ENCODE measurements at places on chromosomes 1 and 21.

- no peak for DNase-seq
These were observed 15.4 kb upstream of the GUCA2B start for GRCh38 chr1:42137766-42138165.

GRCh38 chr1:203127666-203128430 lies at the start of gene ADORA1:
Gene ADORA1, plus strand, starts transcription at chr1:203127726. Its CDS starts 1,116 bp downstream, at chr1:203128842.
- DNase-seq: no peak

DNA sequence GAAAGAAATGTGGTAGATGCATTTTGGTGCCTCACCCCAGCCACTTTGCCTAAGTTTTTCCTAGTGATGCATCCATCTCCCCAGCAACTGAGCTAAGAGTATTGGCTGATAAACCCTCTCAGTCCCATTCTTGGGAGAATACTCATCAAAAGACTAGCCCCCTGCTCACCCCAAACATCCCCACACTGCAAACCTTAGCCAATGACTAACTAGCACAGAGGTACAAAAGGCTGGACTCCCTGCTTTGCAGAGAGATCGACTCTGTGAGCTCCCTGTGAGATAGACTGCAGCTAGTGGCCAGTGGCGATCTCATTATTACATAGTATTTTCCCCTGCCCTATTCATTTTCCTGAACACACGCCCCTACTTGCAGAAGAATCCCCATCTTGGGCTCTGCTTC lies 155.3 kb downstream of the HHIPL2 start:
- DNase-seq: no peak

DNA sequence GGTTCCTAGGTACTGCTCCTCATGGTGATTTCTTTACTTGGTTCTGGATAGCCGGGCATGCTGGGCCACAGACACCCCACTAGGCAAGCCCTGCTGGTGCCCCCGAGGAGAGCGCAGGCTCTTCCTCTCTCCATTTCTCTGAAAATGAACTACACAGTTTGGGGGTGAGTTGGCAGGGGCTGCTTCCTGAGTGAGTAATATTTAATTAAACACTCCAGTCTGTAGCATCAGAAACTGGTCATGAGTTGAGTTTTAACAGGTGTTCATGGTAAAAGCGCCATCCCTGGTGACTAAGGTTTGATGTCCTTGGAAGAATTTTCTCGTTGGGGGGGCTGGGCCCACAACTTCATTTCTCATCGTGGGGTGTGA lies 1.7 kb downstream of the SPSB1 start:
- DNase-seq: no peak

GRCh38 chr1:164630626-164631396 lies 71.8 kb downstream of the PBX1 start:
- no peak for DNase-seq

- no peak for DNase-seq
These were observed 2.3 kb downstream of the ZBTB37 start for GRCh38 chr1:173870252-173871075.

GRCh38 chr1:30719406-30720270 lies 3.7 kb downstream of the MATN1 start:
- DNase-seq: no peak

GRCh38 chr1:14887044-14887566 lies 266.4 kb upstream of the TMEM51 start:
- DNase-seq: no peak

- DNase-seq: no peak
These were observed 743 bp downstream of the TOMM20 start for GRCh38 chr1:235127732-235128455.

- no peak for DNase-seq
These were observed 415.9 kb downstream of the PLA2G4A start for GRCh38 chr1:187244623-187245022.

DNA sequence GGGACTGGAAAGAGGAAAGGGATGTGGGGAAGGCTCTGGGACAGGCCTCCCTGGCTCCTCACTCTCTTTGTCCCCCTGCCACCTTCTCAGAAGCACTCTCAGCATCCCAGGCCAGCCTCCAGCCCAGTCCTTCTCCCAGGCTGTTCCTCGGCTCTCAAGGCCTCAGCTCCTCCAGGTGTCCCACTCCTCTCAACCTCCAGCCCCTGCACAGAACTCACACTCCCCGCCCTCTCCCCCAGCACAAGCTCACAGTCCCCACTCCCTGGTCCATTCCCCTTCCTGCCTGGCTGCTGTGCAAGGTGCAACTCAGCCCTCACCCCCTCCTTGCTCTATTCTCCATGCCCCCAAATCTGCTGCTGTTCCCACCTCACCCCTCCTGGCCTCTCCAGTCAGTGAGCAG lies 185.0 kb downstream of the HIVEP3 start:
- DNase-seq: no peak

GRCh38 chr1:60949826-60950197 lies 132.5 kb upstream of the NFIA start:
- DNase-seq: no peak

DNA sequence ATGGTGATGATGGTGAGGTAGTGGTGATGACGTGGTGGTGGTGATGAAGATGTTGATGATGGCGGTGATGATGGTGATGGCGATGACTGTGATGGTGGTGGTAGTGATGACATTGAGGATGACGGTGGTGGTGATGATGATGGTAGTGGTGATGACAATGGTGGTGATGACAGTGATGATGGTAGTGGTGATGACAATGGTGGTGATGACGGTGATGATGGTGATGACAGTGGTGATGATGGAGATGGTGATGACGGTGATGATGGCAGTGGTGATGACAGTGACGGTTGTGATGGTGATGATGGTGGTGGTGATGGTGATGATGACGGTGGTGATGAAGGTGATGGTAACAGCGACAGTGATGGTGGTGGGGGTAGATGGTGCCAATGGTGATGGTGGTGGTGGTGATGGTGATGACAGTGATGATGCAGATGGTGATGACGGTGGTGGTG lies 39.4 kb downstream of the FAAP20 start:
- no peak for DNase-seq

DNA sequence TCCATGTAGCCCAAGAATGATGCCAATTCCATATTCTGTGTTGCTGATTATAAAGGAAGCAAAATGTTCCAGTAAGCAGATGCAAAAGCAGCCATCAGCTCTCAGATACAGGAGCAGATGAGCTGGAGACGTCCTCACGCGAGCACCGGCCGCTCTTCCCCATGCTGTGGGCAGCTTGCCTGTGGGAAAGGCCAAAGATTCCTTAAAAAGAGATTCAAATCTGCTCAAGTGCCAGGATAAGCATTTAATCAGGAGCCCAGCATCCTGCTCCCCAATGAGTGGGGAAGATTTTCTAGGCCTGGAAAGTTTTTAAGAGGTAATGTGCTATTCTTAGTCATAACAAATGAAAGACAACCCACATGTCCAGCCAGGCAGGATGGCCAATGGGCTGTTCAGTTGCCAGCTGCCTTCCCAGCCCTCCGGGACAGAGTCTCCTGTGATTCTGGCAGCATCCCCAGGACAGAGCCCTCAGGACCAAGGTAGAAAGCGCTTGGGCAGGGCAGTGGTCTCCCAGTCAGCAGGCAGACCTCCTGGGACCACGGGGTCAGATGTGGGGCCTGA lies 108.2 kb upstream of the TMPRSS2 start:
- no peak for DNase-seq

DNA sequence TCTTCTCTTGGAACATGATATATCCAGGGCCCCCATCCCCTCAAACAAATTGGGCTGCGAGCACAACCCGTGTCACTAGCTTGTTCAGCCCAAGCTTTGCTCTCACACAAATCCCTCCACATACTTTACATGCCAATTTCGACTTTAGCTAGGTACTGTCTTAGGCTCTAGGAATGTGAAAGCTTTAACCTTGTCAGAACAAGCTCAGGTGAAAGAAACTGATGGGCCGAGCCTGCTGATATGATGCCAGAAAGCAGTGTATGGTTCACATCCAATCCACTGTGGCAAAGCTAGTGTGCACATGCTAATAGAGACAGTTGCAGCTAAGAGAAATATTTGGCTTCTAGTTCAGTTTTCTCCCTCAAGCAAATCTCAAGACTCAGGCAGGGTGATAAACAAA lies 79.5 kb downstream of the TNFSF18 start:
- DNase-seq: no peak

GRCh38 chr1:207283421-207283820 lies 38.1 kb upstream of the CD55 start:
- DNase-seq: no peak

DNA sequence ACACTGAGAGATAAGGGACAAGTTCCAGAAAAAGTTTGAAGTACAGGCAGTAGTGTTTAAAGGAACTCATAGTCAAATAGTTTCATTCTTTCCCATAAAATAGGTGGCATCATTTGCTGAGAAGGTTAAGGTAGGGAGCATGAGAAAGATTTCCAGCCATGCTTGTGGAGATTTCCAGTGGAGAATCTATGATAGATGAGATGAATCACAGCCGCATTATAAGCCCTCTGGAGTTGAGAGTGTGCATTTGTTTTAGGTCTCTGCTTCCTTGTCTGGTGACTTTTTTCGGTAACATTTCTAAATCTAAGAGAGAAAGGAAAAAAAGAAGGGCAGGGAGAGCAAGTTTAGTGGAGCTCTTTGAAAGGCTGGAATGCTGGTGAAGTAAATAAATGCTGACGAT lies 108.7 kb downstream of the DISP1 start:
- DNase-seq: no peak

DNA sequence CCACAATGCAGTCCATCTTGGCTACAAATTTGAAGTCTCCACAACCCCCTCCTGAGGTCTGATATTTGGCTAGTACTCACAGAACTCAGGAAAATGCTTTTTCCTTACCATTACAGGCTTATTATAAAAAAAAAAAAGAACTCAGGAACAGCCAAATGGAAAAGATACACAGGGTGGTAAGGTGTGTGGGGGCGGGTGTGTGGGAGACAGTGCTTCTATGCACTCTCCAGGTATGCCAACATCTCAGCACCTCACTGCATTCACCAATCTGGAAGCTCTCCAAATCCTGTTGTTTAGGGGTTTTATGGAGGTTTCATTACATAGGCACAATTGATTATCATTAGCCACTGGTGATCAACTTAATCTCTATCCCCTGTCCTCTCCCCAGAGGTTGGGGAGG lies 126.9 kb downstream of the FAF1 start:
- no peak for DNase-seq

GRCh38 chr1:24322470-24323177 lies 3.5 kb downstream of the GRHL3 start:
- DNase-seq: no peak

GRCh38 chr1:173383351-173383750 lies 93.8 kb upstream of the PRDX6 start:
- no peak for DNase-seq

DNA sequence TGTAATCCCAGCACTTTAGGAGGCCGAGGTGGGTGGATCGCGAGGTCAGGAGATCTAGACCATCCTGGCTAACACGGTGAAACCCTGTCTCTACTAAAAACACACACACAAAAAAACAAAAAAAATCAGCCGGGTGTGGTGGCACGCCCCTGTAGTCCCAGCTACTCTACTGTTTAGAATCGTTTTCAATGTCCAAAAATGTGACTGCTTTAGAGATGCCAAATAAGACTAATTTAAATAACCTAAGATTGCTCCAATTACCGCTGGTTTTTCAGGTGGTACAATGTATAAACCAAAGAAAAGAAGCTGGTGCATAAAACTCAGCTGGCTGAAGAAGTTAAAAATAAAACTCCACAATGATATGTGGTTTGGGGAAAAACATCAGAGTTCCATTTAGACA lies 132.0 kb downstream of the RERE start:
- DNase-seq: no peak

- DNase-seq: no peak
These were observed 30.0 kb downstream of the BATF3 start for GRCh38 chr1:212669600-212669999.

GRCh38 chr1:27968692-27969091 lies 8.9 kb downstream of the XKR8 start:
- DNase-seq: no peak

- no peak for DNase-seq
These were observed 89.7 kb upstream of the RGS1 start for GRCh38 chr1:192485692-192486436.

GRCh38 chr1:4772294-4773010 lies 118.0 kb downstream of the AJAP1 start:
- no peak for DNase-seq

DNA sequence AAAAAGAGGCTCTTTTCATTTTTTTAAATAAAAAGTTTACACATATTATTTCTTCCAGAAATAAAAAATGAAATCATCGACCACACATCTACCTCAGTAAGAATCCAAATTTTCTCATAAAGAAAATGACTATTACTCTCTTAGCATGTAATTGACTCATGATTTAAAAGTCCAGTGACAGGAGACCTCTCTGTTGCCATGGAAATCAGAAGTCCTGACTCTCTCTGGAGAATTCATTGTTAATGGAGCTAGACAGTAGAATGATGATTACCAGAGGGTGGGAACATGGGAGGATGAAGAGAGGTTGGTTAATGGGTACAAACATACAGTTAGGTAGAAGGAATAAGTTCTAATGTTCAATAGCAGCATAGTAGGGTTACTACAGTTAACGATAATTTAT lies 5.0 kb upstream of the CLCA4 start:
- DNase-seq: no peak

DNA sequence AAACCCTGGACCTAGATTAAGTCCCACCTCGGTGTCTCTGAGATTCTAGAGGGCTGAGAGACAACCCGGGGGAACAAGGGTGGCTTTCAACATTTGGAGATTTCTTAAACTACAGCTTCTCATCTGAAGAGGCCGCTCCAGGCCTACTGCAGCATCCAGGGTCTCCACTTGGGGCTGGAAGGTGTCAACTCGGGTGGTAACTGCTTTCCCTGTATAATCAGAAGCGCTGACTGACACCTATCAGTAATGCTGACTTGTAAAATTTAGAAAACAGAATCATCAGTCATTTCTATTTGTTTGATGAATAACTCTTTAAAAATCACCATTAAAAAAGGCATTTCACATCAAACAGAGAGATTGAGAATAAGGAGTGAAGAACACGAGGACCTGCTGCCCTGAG lies 226.0 kb downstream of the PBX1 start:
- no peak for DNase-seq

DNA sequence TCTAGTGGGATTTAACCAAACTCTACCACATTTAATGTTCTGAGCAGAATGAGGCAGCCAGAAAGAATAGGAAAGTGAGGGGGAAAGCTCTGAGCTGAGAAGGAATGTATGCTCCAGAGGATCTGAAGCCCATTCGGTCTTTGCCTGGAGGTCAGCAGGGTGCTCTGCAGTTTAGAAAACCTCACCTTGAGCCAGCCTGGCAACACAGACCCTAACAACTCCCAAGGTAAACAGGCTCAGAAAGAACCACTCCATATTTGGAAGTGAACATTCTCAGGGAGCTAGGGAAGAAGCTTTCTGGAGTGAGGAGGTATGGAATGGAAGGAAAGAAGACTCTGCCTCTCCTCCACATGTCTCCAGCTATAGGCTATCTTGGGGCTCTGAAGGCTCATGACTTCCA lies 398.8 kb downstream of the SEC16B start:
- no peak for DNase-seq

DNA sequence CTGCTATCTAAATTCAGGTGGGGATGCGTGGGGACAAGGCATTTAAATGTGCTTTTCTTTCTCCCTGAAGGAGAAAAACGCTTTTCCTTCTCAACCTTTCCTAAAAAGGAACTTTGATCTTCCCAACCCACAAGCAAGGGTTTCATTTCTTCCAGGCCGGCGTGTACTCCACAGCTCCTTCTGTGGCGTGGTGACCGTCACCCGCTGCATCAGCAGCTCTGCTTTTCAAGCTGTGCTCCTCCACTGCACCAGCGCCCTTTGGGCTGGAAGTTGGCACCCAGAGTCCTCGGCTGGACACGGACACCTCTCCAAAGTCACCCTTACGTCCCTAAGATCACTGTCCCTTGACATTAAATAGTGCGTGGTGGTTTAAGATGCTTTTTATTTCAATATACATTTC lies 54.3 kb downstream of the PEX14 start:
- no peak for DNase-seq
